Stimulated activated CD4-positive, alpha-beta T cell treated with anti-CD3 and anti-CD28 coated beads, Interleukin-1b, Interleukin-23, amount 100 ng/mL, for 48 hours (primary cell): ENCODE measurements at places on chromosomes 13 and 19.

DNA sequence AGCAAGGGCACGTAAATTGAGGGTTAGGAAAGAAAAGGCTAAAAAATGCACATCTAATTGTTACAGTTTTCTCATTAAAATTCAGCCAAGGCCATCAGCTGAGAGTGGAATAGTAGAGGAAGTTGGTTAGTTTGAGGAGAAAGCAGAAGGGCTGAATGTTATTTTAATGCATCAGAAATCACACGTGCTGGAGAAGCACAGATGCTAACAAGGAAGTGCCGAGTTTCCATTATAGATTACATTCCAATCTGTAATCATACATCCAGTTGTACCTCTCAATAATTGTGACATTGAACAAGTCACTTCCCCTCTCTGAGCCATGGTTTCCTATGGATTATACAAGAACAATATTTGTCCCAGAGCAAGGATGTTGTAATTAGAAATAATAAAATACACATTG is 25.1 kb downstream of the FPR3 start:
- DNase-seq, result no peak

- DNase-seq, result no peak
These were observed 55.2 kb downstream of the CCDC70 start for GRCh38 chr13:51916962-51917361.

DNA sequence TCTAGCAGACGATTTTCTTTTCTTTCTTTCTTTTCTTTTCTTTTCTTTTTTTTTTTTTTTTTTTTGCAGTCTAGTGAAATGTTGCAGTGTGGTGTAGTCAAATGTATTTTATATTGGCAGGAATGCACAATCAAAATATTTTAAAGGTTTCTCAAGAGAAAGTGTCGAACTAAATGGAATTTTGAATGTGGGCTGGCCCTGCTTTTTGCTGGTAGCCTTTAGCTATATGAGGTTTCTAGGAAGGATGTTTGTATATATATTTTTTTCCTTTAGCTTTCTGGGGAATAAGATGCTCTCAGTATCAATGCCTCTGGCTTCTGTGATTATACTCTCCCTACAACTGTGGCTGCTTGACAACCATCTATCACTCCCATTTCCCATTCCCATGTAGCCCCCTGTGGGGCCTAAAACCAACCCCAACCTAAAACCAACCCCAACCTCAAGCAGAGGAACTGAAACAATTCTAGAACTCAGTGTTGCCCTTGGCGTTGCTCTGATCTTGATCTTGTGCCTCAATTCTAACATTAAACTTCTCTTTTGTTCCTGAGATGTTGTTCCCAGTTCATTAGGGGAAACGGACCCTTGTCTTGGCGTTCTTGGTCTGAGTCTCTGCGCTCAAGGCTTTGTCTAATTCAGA is 27.1 kb downstream of the CYSLTR2 start:
- no peak for DNase-seq

- DNase-seq, result no peak
These were observed 62.2 kb downstream of the DNAJC15 start for GRCh38 chr13:43085545-43085944.

DNA sequence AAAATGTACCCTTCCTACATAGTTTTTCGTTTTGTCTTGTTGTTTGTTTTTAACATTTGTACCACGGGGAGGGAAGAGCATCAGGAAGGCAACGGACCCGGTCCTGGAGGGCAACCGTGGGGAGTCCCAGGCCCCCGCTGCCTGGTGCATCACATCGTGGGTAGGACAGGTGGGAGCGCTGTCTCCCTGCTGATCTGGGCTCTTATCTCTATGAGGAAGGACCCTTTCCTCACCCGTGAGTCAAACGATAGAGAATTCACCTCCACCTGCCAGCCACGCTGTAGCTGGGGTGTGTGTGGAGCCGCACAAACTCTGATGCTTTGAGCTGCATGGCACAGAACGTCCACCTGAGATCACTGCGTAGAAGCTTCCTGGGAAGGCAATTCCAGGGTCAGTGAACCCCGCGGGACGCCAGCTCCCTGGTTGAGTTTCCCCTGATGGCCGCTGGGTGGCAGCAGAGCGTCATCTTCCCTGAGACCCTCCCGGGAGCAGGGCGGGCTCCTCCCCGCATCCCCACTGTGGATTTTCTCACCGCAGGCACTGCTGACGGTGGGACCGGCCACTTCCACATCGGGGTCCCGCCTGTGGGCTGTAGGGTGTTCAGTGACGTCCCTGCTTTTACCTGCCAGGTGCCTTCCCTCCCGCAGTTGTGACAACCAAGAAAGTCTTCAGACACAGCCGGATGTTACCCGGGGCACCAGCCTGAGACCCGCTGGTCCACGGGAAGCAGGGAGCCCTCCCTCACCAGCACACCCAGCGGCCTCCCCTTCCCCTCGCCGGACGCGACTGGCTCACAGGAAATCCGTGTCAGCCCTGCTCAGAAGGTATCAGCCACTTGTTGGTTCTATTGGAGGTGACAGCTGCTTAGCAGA is 54.7 kb downstream of the ZNF787 start:
- peak; percentile 56 for DNase-seq

GRCh38 chr13:22161871-22162270 is 491.0 kb downstream of the FGF9 start:
- DNase-seq, result no peak

DNA sequence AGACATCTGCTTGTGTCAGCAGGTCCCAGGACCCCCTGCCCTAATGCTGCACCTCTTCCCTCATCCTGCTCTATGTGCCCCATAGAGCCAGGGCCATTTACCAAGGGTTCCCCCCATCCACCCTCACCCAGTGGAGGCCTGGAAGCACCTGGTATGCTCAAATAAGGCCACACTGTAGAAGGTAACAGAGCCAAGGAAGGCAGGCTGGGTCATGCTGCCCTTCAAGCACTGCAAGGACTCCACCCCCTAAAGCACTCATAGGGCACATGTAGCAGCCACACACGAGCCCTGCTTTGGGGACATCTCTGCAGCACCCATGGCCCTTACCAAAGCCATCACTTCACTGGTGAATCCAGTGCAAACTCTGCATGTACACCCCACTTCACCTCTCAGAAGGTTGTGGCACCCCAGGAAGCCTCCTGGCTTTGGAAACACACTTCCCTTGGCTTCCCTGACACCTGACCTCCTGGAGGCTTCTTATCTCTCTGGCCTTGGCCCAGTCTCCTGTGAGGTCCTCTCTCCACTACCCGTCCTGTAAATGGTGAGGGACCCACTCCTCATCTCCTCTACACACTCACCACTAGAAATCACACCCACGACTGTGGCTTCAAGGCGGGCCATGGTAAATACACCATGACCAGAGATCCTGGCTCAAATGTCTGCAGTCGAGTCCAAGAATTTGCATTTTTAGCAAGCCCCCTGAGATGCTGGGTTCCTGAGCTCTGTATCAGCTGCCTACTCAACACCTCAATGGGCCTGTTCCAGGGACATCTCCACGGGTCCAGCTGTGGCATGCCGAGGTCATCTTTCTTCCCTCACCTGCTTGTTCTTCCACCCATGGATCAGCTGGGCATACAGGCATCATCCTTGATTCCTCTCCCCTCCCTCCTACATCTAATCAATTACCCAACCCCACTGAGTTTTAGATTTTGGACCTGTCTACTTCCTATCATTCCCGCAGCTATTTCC is 80.9 kb upstream of the DOCK9 start:
- no peak for DNase-seq

DNA sequence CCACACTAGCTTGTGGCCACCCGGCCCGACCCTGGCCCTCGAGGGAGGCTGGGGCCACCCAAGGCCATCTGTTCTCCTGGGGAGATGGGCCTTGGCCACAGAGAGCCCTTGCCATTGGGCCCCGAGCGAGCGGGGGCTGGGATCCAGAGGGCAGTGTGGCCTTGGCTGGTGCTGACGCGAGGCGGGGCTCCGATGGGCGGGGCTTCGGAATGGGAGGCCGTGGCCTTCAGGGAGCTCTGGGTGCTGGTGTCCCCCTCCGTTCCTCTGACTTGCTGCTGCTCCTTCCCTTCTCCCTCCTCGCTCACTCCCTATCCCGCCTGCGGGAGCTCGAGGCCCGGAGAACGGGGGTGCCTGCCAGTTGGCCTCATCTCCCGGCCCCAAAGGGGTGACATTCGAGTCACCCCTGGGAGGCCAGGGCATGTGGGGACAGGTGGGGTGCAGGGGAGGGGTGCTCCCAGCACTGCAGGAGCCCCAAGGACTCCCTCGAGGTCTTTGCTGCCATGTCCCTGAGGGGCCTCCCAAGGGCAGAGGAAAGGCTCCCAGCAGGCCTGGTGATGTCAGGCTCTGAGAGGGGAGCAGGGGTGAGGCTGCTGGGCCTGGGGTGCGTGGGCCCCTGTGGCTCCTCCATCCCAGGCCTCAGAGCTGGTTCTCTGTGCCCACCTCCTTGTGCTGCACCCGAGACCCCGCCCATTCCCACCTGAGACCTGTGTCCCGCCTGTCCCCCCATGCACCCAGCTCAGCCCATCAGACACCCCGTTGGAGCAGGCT is 4.2 kb downstream of the NCLN start:
- no peak for DNase-seq

DNA sequence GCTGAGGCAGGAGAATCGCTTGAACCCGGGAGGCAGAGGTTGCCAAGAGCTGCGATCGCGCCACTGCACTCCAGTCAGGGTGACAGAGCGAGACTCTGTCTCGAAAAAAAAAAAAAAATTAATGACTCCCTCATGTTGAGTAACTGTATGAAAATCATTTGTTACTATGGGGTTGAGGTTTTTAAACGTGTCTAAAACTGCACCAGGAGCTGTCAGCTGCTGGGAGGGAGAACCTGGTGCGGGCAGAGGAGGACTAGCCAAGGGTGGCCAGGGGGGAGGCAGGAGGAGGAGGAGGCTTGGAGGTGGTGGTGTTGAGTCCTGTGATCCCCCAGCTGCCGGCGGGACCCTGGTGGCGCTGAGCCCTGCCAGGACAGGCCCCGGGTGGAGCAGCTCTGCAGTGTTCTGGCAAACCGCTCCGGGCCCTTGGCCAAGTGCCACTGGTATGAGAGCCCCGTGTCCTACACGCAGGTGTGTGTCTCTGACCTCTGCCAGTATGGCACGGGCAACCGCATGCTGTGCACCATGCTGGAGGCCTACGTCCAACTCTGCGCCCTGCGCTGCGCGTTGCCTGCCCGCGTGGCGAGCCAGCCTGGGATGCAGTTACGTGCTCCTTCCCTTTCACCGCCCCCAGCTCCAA is 17.1 kb upstream of the FXYD3 start:
- no peak for DNase-seq

- DNase-seq, result no peak
These were observed 42.6 kb upstream of the ATP11A start for GRCh38 chr13:112647256-112647655.

DNA sequence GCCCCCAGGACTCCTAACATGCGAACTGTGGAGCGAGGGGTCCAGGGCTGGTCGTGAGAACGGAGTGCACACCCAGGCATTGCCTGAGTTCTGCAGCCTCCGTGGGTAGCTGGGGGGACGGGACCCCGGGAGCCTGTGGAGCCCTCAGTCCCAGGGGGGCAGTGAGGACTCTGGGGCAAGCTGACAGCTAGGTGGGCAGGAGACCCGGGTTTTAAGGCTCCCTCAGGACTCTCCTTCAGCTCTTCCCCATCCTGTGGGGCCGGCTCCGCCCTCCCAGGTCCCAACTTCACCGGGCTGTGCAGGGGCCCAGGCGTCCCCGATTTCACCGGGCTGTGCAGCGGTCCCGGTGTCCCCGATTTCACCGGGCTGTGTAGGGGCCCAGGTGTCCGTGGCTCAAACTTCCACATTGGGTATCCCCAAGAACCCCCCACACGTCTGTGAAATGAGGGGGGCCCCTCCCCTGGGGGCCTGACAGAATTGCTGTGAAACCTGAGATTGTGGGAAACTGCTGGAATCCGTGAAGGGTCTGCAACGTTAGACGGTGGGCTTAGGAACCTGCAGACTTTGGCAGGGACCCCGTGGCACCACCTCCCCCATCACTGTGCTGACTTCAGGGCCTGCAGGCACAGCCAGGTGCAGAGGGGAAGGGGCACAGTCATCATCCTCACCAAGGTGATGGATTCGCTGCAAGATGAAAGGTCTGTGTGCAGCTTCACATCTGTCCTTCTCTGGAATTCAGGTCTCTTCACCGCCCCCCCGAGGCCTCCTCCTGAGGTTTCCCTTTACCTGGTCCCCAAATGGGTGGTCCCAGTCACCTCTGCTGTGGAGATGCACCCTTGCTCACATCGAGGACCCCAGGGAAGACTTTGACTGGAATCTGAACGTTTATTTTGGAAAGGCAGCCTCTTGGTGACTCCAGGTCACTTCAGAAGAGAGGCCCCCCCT is 73.2 kb upstream of the MCF2L start:
- no peak for DNase-seq

GRCh38 chr13:33438918-33439317 is 153.4 kb upstream of the STARD13 start:
- DNase-seq, result no peak

GRCh38 chr13:52158629-52159158 is 703 bp downstream of the NEK3 start:
- DNase-seq, result no peak

- no peak for DNase-seq
These were observed 126.0 kb downstream of the FOXO1 start for GRCh38 chr13:40540328-40541044.

DNA sequence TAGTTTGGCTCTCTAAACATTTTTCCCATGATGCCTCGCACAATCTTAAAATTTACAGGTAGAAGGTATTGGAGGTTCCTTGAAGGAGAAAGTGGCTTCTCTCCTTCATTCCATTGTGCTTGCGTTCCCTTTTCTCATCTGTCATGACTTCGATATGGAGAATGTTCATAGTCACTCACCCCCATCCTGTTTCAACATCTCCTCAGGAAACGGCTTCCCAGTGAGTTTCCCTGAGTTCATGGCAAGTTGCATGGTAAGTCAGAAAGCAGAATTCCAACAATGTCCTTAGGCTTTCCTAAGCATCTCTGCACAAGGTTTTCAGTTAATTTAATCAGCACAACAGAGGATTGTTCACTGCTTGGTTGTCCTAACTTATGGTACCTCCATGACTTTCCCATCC is 581.8 kb upstream of the SLITRK5 start:
- DNase-seq, result no peak

DNA sequence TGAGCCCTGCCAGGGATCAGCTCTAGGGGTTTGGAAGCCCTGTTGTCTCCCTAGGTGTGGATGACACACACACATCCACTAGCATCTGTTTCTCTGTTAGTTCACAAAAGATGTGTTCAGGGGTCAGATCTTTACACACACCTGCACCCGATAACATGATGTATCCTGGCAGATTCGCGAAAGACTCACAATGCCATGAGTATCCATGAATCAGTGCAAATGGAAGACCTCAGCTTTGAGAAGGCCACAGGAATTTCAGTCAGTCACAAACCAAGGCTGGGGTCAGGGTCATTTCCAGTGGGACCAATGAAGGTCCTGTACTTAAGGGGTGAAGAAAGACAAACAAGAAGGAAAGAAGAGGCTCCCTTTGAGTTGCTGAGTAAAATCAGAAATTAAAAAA is 898.2 kb downstream of the UQCRFS1 start:
- DNase-seq, result no peak

DNA sequence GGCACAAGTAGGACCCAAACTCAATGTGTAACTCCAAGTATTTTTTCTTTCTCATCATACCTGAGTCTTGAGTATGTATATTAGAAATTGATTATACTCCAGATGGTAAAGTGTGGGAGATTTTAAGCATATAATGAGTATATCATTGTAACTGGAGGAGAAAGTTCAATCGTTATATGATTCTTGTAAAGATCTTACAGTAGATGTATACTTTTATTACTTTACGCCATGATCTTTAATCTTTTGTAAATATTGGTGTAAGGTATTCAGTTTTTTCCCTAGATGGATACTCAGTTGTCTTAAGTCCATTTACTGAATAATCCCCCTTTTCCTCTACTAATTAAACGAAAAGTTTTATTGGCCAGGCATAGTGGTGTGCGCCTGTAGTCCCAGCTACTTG is 25.2 kb downstream of the PAN3 start:
- DNase-seq, result no peak
